Activated CD4-positive, alpha-beta T cell treated with anti-CD3 and anti-CD28 coated beads for 48 hours (primary cell): ENCODE measurements at places on chromosomes 7 and 10.

DNA sequence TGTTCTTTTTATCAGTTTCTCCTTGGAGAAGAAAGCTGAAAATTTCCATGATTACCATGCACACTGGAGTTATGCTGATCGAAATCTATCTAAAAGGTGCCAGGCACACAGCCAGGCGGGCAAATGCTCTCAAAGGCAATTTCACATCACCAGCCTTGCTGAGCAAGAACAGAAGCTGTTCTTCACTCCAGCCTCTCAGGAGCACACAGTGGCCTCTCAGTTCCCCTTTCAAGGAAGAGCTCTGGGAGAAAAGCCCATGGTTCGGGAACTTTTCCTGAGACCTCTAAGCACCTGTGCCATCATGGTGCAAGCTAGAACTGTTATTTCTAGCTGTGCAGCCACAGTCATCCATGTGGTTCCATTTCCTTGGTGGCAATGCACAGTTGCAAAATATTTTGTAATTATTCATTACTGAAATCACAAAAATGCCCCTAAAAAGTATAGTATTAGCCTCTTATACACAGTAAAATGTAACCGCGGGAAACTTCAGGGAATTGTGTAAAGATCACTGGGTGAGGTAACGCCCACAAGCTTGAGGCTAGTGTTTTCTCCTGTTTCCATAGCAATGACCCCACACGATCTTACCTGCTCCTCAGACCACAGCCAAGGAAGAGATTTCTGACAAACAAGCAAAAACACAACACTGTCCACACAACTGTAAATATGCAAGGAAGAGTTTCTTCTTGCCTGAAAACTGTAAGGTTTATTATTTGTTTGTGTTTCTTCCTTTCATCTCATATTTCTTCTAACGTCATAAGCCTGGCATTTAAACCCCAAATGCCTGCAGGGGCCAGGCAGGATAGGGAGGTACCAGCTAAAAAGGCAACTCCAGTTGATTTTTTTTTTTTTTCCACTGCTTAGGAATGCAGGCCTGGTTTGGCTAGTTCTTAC lies 121.2 kb downstream of the FAM107B start:
- no peak for DNase-seq

DNA sequence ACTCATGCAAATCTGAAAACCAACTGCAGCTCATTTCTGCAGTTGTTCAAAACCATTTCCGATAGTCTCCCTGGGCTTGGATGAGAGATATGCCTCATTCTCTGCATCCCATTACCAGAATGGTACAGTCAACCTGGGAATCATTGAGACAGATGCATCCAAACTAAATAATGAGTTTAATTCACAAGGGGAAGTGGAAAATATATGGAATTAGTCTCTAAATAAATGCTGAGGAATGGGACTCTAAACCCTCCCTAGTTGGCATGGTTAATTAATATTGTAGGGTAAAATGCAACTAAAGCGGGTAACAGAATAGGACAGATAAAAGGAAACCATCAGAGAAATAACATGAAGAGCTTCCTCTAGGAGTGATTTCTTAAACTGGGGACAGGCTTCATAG lies 118.9 kb downstream of the AMPH start:
- DNase-seq: no peak

- DNase-seq: peak; percentile 30
These were observed 85.0 kb downstream of the MPP7 start for GRCh38 chr10:28217848-28218247.

DNA sequence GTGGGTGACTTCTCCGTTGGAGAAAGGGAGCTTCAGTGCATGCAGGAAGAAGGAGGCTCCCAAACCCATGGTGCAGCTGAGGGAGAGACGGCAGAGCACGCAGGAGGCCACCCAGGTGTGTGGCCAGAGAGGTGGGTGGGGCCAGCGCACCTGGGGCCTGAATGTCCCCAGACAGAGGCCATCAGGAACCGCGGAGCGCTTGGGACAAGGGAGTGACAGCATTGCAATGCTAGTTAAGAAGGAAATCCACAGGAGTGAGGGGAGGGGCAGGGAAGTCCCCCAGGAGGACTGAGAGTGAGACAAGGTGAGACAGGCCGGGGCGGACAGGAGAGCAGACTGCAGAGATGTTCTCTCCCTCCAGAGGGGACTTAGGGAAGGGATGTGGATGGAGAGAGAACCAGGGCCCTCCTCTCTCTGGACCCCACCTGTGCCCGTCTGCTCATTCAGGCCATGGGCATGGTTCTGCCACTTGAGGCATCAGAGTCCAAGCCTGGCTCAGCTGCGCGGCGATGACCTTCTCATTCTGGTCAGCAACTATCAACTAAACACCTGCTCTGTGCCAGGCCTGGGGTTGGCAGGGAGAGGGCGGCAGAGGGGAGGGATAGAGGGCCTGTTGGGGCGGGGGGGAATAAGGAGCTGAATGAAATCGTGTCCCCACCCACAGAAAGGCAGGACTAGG lies 69.4 kb upstream of the COL13A1 start:
- no peak for DNase-seq

GRCh38 chr10:49240946-49241345 lies 52.8 kb upstream of the TMEM273 start:
- no peak for DNase-seq

DNA sequence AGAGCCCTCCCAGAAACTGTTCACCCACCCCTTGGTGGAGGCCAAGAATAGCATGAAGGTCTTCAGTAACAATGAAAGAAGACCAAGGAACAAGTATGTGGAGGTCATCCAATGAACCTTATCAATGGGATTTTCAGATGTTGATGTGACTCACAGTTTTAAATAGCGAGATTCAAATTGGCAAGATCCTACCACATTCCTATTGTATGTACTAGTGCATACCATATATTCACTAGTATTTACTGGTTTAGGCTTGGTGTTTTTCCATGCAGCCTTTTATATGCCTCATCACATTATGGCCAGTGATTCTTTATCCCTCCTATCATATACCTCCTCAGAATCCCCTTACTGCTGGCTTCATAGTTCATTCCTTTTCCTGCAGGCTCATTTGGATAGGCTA lies 54.4 kb downstream of the ITGB8 start:
- DNase-seq: no peak

GRCh38 chr7:25802057-25802456 lies 349.9 kb upstream of the NFE2L3 start:
- DNase-seq: no peak

- DNase-seq: no peak
These were observed 29.6 kb upstream of the ICA1 start for GRCh38 chr7:8291397-8292141.

GRCh38 chr7:134332892-134333291 lies 16.2 kb upstream of the SLC35B4 start:
- DNase-seq: no peak

DNA sequence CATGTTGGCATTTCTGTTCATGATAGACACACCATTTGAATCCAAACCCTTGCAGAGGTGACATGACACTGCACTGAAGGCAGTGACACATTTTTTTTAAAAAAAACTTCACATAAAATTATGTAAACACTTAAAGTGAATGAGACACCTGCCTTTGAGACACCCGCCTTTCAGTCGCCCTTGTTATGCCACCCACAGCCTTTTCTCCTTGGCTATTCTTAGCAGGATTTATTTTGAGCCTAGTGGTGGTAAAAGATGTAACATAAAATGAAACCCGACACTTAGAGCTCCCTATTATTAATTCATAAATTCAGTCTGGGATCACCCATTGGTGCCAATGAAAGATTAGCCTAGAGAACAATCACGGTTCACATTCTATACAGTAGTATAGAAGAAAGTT lies 161.3 kb downstream of the DYNC1I1 start:
- no peak for DNase-seq

GRCh38 chr10:82266438-82266837 lies 391.4 kb downstream of the NRG3 start:
- no peak for DNase-seq

DNA sequence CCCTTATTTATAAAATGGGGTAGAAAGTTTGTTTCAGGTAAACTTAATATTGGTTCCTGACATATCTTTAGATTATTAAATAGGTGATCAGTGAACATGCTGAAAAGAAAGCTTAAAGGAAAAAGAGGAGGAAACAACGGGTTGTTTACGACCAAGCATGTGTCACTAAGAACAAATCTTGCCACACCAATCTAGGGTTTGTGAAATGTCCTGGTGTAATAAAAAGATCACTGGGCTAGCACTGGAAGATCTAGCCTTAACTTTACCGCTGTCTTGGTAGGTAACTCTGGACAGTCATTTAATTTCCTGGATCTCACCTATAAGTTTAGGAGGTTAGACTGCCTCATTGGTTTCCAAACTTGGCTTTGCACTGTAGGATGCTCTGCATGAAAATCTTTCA lies 19.0 kb downstream of the VPS26A start:
- DNase-seq: no peak

GRCh38 chr10:68560186-68560942 lies at the start of gene TET1:
Gene TET1, plus strand, starts transcription at chr10:68560337. Its CDS starts 12,002 bp downstream, at chr10:68572339.
- DNase-seq: peak; percentile 38

GRCh38 chr7:14351167-14351566 lies 361.7 kb upstream of the ETV1 start:
- DNase-seq: no peak

- peak; percentile 45 for DNase-seq
These were observed 496 bp downstream of the BRI3 start for GRCh38 chr7:98281757-98282606.

DNA sequence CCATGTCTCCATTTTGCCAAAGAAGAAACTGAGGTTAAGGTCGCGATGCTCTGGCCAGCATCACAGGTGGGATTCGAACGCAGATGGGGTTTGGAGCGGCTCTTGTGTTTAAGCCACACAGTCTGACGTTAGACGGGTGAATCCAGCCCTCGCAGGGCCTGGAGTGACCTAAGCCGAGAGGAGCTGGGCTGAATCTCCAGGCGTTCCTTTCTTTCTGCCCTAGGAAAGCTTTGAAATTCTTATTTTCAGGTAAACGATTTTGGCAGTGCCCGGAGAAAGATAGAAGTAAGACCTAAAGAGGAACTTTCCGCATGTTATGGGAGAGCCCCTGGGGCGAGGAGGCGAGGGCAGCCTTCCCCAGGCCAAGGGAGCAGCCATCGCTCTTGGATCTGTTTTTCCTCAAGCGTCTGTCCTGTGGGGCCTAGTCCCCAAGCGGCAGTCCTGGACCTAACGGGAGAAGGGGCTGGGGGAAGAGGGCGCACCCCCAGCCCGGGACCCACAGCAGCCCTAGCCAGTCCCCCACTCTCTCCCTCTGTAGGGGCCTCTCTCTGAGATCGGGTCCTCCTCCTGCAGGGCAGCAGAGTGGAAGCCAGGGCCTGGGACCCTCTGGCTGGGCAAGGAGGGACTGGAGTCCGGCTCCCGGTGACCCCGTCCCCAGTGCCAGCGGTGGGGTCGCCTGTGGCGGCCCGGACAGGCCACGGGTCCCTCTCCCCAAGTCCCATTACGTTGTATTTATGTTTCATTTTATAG lies 8.9 kb upstream of the LBX1 start:
- no peak for DNase-seq

GRCh38 chr7:17558558-17559332 lies 260.3 kb downstream of the AHR start:
- no peak for DNase-seq

DNA sequence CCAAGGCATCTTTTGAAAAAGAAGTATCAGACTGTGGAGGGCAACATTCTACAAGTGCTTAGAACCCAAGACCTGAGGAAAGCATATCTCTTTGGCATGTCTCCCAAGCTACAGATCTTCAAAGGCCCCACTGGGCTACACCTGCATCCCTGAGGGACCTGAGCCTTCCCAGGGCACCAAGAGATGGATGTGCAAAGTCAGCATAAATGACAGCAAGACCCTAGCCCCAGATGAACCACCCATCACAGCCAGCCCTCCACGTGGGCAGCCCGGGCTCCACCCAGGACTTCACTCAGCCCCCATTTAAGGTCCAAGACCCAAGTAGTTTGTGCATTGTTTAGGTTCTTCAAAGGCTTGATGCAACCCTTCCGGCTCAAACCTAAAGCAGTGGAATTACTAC lies 123.5 kb downstream of the SFMBT2 start:
- no peak for DNase-seq

GRCh38 chr7:13262929-13263530 lies 575.6 kb downstream of the ARL4A start:
- no peak for DNase-seq

GRCh38 chr7:120805636-120806388 lies 52.1 kb downstream of the TSPAN12 start:
- DNase-seq: peak; percentile 59

- no peak for DNase-seq
These were observed 25.8 kb downstream of the AKR1C8 start for GRCh38 chr10:5159126-5159525.

- DNase-seq: peak; percentile 44
These were observed 48.3 kb upstream of the FAM171A1 start for GRCh38 chr10:15419279-15419874.
